ENCODE measurements at places on chromosomes 11 and 22. TPM values are rescaled to one million over a fixed set of nuclear protein-coding genes. Genes with fewer than 3 reads are reported as not detected.

APOL5 gene
- 0.14 TPM for polyA plus RNA-seq

- DNase-seq, result peak; percentile 84
These were observed 34.2 kb upstream of the FSHB start for GRCh38 chr11:30196400-30197206.

DNA sequence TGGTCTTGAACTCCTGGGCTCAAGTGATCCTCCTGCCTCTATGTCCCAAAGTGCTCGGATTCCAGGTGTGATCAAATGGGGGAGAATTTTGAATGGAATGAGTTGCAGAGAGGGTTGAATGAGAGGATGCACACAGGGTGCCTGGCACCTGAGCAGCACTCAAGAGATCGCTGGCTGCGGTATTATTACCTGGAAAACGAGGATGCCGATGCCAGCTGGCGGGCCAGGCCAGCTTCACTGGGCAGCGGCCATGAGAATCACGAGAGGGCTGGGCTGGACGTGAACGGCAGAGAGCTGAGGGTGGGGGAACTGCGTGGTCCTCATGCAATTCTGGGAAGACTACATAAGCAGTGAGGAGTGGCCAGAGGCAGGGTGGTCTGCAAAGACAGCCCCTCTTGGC, 2.9 kb downstream of the MGAT3 start:
- DNase-seq, result no peak

GRCh38 chr11:118216621-118217481, 8.0 kb downstream of the JAML start:
- no peak for DNase-seq

- no peak for DNase-seq
These were observed 330.3 kb upstream of the PITPNB start for GRCh38 chr22:28249402-28249801.

OR10A4 gene
- not detected for polyA plus RNA-seq

DNA sequence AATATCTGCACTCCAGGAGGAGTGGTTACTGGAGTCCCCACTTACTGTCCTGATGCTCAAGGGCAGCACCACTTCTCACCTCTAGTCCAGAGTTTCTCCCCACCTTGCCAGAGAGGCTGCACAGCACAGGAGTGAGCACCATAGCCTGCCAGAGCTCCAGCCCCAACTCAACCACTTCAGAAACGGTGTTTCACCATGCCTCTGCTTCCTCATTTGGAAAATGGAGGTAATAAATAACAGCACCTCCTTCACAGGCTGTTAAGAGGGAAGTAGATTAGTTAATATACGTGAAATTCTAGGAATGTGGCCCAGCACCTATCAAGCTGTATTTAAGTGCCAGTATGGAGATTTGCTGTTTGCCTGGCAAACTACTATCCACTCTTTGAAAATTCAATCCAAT, 63.0 kb downstream of the GALNT18 start:
- DNase-seq, result no peak

- no peak for DNase-seq
These were observed 39.7 kb downstream of the ACAT1 start for GRCh38 chr11:108160970-108161566.

DNA sequence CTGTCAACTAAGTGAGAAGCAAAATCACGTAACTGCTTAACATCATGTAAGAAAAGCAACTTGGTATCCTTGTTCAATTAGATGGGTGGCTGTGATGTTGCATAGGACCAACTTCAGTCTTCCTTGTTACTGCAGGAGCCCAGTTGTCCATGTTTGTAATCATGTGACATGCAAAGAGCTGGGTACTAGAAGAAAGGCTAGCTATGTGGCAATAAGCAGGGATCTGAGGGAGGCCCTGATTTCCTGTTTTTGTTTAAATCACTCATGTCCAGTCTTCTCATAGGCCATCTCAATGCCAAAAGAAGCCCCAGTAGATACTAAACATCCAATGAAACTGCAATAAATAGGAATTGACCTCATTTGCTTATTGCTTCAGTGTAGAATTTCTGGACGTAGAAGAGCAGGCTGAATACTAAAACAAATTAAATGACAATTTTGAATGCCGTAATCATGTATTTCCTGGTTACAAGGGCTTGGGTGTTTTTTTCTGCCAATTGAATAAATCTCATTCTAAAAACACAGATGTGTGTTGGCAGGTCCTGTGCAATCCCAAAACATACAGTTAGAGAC, 140.8 kb upstream of the ARHGAP20 start:
- no peak for DNase-seq

MYRF gene
- polyA plus RNA-seq, result 0.70 TPM

KLHL35 gene
- 0.66 TPM for polyA plus RNA-seq

RAB38 gene
- 0.52 TPM for polyA plus RNA-seq

DNA sequence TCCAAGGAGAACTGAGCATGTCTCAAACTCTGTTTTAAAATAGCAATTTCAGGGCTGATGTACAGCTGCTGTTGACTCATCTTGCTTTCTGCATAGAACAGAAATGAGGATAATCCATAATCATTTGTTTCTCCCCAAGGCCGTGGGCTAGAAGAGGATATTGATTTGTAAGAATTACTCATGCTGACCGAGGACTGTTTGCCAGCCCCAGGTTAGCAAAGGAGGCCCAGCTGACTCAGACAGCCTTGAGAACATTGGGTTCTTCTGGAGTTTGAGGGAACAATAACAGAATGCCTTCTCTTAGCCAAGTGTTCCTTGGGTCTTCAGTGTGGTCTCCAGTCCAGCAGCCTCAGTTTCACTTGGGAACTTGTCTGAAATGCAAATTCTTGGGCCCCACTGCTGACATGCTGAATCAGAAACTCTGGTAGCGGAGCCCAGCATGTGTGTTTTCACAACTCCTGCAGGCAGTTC, 92.0 kb downstream of the ZC3H12C start:
- DNase-seq, result no peak

ARHGAP8 gene
- polyA plus RNA-seq, result 0.02 TPM

GRCh38 chr22:36868546-36869181, 7.9 kb downstream of the NCF4 start:
- DNase-seq, result no peak

- DNase-seq, result no peak
These were observed 248.8 kb downstream of the RAB38 start for GRCh38 chr11:87926250-87926970.

OR52N5 gene
- polyA plus RNA-seq, result not detected

- no peak for DNase-seq
These were observed 1.0 kb upstream of the DRD4 start for GRCh38 chr11:635945-636510.

GRCh38 chr11:2470495-2470894, 25.7 kb downstream of the KCNQ1 start:
- no peak for DNase-seq

DNA sequence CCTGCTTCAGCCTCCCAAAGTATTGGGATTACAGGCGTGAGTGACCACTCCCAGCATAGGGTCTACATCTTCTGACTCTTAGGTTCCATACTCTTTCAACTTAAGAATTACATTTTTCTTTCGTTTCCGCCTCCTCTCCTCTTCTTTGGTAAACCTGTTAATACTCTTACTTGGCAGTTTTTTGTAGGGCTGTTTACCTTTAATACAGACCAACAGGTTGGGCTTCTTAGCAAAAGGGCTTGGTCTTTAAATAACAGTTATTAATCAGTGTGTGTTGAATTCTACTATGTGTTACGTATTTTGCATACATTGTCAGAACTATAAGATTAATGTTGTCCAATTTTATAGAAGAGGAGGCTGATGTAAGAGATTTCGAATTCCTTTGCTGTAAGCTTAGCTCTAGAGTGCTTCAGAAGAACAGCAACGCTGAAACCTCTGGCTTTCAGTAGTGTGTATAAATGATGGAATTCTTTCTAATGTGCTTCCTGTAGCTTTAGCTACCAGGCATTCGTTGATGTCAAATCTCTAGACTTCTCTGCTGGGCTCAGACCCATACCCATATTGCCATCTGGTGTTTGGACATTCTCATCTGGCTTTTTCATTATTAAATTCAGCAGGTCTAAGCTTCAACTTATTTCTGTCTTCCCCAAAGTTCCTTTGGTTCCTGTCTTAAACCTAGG, 3.1 kb downstream of the FDX1 start:
- DNase-seq, result no peak

OR10A2 gene
- polyA plus RNA-seq, result not detected

DNA sequence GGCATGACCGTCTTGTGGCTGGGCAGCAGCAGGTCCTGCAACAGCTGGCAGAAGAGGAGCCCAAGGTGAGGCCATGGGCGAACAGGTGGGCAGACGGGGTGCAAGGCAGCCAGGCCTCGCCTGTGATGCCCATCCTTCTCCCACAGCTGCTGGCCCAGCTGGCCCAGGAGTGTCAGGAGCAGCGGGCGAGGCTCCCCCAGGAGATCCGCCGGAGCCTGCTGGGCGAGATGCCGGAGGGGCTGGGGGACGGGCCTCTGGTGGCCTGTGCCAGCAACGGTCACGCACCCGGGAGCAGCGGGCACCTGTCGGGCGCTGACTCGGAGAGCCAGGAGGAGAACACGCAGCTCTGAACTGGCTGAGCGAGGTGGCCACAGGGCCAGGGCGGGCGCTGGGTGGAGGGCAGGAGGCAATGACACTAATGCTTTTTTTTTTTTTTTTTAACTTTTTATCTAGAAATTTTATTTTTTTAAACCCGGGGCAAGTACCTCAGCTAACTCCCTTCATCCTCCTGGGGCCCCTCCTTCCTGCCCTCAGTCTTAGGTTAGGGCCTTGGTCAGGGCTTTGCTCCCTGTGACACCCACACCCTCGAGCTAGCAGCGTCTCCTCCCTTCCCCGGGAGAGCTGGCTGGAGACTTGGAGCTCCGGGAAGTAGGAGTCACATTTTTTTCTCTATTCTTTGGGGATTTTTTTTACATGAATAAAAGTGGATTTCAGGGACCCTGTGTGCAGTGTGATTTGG, 16.0 kb downstream of the PLCB3 start:
- peak; percentile 83 for DNase-seq

LMO2 gene
- polyA plus RNA-seq, result 10.0 TPM

DNA sequence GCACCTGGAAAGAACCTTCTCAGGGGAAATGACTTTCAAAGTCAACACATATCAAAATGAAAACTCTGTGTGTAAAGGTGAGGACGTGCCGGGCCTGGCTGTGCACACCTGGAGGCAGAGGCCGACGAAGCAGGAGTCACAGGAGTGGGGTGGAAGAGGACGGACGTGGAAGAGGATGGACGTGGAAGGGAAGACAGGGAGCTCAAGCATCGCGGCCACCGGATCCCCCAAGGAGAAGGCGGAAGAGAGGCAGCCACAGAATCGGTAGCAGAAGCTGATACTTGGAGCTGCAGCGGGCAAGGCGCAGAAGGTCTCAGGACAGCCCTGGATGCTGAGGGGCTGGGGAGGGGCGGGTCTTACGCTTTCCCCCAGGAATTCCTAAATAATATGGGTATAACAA, 519.8 kb downstream of the BRD1 start:
- no peak for DNase-seq

IPO7 gene
- 30.8 TPM for polyA plus RNA-seq

OR51E2 gene
- 0.05 TPM for polyA plus RNA-seq

DNA sequence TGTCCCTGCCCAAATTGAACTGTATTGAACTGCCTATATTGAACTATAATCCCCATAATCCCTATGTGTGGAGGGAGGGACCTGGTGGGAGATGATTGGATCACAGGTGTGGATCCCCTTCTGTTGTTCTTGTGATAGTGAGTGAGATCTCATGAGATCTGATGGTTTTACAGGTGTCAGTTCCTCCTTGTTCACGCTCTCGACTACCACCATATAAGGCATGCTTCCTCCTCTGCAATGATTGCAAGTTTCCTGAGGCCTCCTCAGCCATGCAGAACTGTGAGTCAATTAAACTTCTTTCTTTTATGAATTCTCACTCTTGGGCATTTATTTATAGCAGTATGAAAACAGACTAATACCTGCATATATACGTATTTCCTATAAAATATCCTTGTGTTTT, 206.5 kb upstream of the PDGFD start:
- DNase-seq, result no peak

GRCh38 chr22:48938741-48939140, 888.9 kb downstream of the BRD1 start:
- DNase-seq, result no peak

NXPE2 gene
- polyA plus RNA-seq, result 0.07 TPM

DNA sequence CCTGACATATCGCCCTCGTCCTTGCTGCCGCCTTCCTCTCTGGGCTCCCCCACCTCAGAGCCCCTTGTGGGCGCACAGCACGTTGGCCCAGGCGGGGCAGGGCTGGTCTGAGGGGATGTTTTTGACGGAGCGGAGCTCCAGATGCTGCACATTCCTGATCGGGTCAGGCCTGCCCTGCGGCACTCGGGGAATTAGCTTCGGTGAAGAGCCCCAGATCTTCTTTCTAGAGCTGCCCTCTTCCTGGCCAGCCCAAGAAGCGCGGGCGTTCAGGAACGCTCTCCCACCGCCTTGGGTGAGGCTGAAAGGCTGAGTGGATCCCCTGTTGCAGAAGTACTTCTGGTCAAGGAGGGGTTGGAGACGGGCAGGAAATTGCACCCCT, 12.1 kb downstream of the YPEL4 start:
- no peak for DNase-seq

DNA sequence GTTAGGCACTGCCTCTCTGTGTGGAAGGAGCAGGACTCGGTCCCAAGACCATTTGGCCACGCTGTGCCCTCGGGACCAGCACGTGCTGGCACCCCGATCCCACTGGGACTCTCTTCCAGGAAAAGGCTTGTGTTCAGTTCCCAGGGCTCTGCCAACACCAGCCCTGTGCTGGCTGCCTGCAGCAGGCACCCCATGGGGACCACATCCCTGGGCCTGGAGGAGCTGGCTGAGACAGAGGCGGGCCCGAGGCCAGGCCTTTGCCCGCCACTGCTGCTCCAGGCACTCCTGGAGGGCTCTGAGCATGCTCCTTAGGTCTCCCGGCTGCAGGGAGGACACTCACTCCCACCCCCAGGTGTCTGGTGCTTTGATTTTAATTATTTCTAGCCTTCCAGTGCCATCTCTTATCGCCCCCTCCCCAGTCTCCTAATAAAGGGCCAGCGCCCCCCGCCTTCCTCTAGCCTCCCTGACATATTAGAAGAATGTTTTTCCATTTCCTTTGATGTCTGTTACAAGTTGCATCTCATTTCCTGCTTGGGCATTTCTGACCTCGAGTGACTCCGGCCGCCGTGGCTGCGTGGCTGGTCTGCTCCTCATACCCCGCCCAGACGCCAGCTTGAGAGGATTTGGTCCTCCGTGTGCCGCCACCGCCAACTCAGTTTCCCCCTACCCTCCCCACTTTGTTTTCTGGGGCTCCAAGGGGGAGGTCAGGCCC, 14.4 kb downstream of the CDKN1C start:
- DNase-seq, result no peak

OR5A1 gene
- not detected for polyA plus RNA-seq

DNA sequence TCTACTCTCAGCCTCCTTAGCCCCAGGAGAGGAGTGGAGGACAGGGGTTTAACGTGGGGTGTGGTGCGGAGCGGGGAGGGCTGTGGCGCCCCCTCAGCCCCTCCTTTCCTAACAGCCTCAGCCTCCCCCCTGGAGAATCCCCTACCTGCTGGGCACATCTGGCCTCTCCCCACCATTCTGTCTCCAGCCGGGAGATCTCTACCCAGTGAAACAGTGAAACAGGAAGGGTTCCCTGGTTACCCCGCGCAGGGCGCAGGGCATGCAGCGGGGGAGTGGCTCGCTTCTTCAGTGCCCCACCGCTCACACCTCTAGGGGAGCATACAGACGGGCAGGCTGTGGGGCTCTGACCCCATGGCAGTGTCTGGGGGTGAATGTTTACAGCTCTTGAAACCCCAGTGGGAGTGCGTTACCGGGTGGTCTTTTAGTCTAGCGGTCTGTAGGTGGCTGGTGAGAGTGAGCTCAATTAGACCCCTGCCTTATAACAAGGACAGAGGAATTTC, 54.7 kb upstream of the CCDC188 start:
- DNase-seq, result no peak

AHNAK gene
- 78.1 TPM for polyA plus RNA-seq

CDC42EP2 gene
- polyA plus RNA-seq, result 12.2 TPM

CALCB gene
- 0.05 TPM for polyA plus RNA-seq

BANF1 gene
- 274 TPM for polyA plus RNA-seq
